HCT116 (cell line): ENCODE measurements at places on chromosomes 11 and 22.

DNA sequence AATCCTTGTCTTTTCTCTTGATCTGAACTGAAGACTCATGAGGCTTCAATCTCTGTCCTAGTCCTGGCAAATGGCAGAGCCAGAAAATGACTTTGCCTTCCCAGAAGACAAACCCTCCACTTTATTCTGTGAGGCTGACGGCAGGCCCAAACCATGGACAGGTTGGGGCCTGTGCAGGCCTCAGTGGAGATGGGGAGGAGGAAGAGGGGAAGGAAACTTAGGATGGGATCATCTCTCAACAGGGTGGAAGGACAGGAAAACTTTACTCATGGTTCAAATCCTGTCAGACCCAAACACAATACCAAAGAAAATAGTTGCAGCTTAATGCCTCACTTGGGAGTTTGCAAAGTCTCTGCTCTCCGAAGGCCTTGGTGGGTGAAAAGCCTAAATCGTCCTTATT is 9.8 kb downstream of the RPL27A start:
- DNase-seq, result no peak

GRCh38 chr11:6833356-6833755 is 12.1 kb upstream of the OR10A5 start:
- DNase-seq, result no peak

- no peak for DNase-seq
Measured at GRCh38 chr11:83681031-83681781, 395.0 kb upstream of the CCDC90B start.

GRCh38 chr22:32644252-32645100 is 157.0 kb upstream of the TIMP3 start:
- no peak for DNase-seq

- no peak for DNase-seq
Measured at GRCh38 chr11:117292616-117293015, 1.5 kb downstream of the BACE1-AS start.

GRCh38 chr11:119924017-119924416 is 195.0 kb upstream of the NECTIN1 start:
- no peak for DNase-seq

- no peak for DNase-seq
Measured at GRCh38 chr11:47850337-47850736, 2.2 kb upstream of the NUP160 start.

- DNase-seq, result no peak
Measured at GRCh38 chr22:25030636-25031035, 78.1 kb downstream of the KIAA1671 start.

GRCh38 chr11:13939961-13940906 is 22.3 kb upstream of the SPON1 start:
- DNase-seq, result peak; percentile 44

GRCh38 chr11:128688896-128689546 is 4.9 kb upstream of the FLI1 start:
- no peak for DNase-seq

DNA sequence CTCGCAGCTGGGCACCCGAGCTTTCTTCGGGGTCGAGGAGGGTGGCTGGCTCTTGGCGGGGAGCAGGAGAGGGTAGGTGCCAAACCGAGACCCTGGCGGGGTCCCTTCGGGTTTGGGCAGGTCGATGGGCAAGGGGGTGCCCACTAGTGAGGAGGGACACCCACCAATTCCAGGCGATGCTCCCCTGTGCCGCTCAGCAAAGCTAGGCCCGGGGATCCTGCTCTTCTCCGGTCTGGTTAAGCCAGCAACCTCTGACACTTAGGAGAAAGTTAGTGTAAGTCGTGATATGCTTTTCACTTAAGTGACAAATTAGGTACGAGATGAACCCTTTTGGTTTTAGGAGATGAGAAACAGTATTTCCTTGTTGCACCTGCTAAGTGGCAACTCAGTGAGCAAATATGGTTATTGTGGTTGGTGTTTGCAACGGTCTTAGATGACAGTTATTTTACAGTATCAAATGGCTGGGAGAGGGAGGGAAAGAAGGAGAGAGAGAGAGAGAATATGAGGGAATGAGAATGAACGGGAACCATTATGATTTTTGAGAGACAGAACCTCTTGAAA is 565 bp downstream of the NUCB2 start:
- no peak for DNase-seq

- DNase-seq, result no peak
Measured at GRCh38 chr22:25754527-25755202, 12.7 kb downstream of the MYO18B start.

DNA sequence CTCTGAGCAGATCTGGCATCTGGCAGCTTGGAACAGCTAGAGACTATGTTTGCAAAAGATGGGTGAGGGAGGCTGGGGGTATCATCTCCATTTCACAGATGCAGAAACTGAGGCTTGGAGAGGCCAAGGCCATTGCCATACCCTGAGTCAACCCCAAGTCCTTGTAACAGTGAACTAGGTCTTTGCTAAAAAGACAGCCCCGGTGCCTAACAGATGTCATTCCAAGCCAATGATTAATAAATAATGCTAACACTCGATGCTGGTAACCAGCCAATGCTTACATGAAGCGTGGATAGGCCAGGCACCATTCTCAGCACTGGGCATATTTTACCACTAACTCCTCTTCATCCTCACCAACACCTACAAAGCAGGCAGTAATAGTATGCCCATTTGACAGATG is 164.0 kb downstream of the MN1 start:
- DNase-seq, result no peak

DNA sequence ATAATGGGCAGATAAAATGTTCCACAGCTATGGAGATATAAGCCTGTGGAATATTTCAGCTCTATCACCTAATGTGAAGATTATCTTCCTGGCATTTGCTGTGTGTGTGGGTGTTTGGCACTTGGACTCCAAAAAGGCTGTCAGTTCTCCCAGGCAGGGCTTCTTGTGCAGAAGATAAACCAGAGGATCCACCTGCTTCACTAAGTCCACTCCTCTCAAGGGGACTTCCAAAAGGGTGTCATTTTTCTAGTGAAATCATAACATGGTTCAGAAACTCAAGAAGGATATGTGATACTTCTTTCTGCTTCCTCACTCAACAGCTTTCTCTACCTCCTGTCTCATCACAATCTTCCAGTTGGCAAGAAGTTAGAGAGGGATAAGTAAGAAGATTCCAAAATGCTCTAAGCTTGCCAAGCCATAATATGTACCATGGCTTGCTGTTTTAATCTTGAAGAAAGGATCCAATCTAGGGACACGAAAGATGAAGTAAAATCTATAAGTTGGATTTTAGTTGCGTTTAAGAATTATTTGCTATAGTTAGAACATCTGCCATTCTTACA is 206.2 kb upstream of the MTMR2 start:
- DNase-seq, result no peak

GRCh38 chr11:31995525-31996094 is 95.3 kb upstream of the RCN1 start:
- no peak for DNase-seq

- DNase-seq, result no peak
Measured at GRCh38 chr11:36238036-36238631, 51.1 kb downstream of the COMMD9 start.

DNA sequence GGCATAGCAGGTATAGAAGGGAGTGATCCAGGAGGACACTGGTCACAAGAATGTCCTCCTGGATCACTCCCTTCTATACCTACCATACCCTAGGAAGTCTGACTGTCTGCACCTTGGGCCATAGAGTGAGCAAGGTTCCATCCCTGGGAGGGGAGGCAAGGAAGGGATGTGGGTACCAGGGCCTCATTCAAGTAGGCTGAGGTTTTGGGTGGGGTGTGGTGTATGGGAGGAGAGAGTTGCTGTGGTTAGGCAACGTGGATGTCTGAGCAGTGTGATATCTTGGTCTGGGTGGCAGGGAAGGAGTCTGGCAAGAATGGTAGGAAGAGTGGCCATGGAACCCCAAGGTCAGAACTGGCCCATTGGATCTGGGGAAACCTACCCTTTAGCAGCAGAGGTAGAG is 13.2 kb downstream of the PPFIBP2 start:
- DNase-seq, result no peak

GRCh38 chr11:40597546-40598113 is 861.8 kb downstream of the LRRC4C start:
- no peak for DNase-seq

DNA sequence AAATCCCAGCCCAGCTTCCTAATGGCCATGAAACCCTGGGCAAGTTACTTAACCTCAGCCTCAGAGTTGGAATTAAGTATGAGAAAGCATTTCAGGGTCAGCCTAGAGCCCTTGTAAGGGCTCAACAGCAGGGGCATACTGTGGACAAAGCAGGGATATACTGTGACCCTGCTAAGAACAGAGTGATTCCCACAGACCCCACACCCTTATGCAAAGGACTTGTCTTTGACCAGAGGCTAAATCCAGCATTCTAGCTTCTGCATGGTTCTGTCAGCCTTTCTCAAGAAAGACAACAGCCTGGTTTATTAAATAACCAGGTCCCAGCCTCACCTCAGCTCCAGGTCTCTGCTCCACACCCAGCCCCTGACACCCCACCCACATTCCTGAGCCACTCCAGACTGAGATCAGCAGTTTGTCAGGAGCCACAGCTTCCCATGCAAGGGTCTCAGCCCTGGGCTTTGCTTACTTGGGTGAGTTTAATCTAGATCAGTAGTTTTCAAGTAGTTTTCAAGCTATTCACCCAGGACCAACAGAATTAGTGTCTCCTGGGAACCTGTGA is 69.2 kb downstream of the GALNT18 start:
- DNase-seq, result no peak

DNA sequence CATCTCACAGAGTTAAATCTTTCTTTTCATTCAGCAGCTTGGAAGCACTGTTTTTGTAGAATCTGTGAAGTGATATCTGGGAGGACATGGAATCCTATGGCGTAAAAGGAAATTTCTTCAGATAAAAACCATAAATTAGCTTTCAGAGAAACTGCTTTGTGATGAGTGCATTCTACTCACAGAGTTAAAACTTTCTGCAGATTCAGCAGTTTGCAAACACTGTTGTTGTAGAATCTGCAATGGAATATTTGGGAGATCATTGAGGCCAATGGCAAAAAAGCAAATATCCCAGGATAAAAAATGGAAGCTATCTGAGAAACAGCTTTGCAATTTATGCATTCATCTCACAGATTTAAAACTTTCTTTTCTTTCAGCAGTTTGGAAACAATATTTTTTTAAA is 180.6 kb downstream of the OR4A47 start:
- no peak for DNase-seq

- DNase-seq, result peak; percentile 71
Measured at GRCh38 chr11:46248289-46249102, 29.0 kb upstream of the CREB3L1 start.

- no peak for DNase-seq
Measured at GRCh38 chr22:49398646-49399045, 429.0 kb downstream of the BRD1 start.

DNA sequence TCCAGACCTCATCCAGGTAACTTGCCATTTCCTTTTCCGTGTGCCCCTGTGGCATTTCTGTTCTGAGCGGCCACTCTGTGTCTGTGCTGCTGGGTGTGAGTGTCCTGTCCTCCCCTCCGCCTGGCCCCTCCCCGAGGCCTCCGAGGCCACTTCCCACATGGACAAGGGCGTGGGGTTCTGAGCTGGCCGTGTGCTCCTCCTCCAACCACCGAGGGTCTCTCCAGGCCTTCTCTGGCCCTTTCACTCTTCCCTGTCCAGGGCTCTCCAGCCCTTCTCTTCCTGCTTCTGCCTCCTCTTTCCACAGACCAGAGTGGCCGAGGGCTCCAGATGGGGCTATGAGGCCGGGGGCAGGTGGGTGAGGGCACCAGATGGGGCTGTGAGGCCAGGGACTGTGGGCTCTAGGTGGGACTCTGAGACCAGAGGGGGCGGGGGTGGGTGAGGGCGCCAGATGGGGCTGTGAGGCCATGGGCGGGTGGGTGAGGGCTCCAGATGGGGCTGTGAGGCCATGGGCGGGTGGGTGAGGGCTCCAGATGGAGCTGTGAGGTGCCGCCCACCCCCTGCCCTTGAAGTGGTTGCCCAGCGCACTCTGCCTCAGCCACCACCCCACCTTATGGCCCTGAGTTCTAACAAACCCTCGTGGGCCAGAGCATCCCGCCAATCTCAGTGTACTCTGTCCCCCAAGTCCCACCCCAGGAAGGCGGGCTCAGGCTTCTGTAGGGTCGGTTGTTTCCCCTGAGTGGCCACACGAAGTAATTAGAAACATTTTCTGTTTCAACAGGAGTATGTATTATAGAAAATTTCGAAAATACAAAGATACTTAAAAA is 24.1 kb downstream of the PTDSS2 start:
- DNase-seq, result no peak

DNA sequence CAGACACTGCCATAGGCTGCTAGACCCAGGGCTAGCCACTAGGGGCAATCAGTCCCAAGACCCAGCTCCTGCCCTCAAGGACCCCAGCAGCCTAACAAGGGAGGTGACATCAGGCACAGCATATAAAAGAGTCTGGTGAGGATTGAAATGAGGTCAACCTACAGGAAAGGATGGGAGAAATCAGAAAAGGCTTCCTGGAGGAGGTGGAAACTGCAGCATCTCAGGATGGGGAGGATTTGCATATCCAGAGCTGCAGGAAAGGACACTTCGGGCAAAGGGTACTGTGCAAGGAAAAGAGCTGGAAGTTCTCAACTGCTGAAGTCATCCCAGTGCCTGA is 2.9 kb upstream of the ARFGAP2 start:
- DNase-seq, result no peak

- no peak for DNase-seq
Measured at GRCh38 chr22:48535868-48536540, 1291.7 kb downstream of the BRD1 start.

DNA sequence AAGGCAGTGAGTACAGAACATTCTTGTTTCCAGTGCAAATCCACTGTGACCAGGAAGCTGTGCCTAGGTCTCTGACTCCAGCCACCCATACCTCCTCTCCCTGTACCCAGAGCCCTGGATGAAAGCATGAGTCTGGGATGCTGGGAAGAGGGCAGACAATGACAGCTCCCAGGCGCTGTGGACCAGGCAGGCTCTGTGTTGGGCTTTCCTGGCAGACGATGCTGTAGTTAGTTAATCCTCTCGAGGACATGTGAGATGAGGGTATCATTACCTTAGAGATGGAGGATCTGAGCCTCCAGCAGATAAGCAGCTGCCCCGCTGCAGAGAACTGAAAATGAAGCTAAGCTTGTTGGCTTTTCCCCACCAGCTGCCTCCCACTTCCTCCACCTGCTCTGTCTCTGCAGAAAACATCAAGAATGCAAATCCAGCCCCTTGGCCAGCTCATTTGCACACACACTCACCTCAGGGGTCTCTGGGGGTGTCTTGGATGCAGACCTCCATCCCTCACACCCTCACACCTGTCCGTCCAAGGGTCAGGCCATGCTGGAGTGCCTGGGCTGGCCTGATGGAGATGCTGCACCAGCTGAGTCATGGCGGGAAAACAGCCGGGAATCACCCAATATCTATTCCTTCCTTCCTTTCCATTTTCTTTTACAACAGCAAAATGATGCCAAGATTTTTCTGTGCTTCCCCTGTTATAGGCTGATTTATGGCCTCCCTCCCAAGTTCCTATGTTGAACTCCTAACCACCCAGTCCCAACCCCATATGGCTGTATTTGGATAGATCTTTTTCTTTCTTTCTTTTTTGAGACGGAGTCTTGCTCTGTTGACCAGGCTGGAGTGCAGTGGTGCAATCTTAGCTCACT is 94.9 kb upstream of the SEPTIN5 start:
- no peak for DNase-seq
